Naive thymus-derived CD4-positive, alpha-beta T cell (primary cell): ENCODE measurements at places on chromosomes 1 and 21.
A peak's percentile ranks its signal among the peaks of the same experiment; 100 is the strongest.

- H3K4me1 ChIP-seq: no peaks in the 10 kb centered on the region
- H3K27ac ChIP-seq: no peak overlapping the region
- no peak overlapping the region for H3K4me3 ChIP-seq
- H3K27me3 ChIP-seq: no peaks in the 10 kb centered on the region
- peaks cover 5% of the 10 kb centered on the region for H3K36me3 ChIP-seq
These were observed 44.0 kb downstream of the EVA1C start for GRCh38 chr21:32456497-32456918.

GRCh38 chr21:42341776-42342542 is 8.8 kb downstream of the TFF2 start:
- no peaks in the 10 kb centered on the region for H3K36me3 ChIP-seq
- H3K27ac ChIP-seq: no peak overlapping the region
- H3K4me1 ChIP-seq: peaks cover 7% of the 10 kb centered on the region
- DNase-seq: no peak
- no peaks in the 10 kb centered on the region for H3K27me3 ChIP-seq

GRCh38 chr1:163331116-163331515 is 9.4 kb downstream of the NUF2 start:
- no peak for DNase-seq
- no peak overlapping the region for H3K4me3 ChIP-seq
- H3K36me3 ChIP-seq: no peaks in the 10 kb centered on the region
- H3K27ac ChIP-seq: no peak overlapping the region
- no peaks in the 10 kb centered on the region for H3K4me1 ChIP-seq
- H3K27me3 ChIP-seq: no peaks in the 10 kb centered on the region

DNA sequence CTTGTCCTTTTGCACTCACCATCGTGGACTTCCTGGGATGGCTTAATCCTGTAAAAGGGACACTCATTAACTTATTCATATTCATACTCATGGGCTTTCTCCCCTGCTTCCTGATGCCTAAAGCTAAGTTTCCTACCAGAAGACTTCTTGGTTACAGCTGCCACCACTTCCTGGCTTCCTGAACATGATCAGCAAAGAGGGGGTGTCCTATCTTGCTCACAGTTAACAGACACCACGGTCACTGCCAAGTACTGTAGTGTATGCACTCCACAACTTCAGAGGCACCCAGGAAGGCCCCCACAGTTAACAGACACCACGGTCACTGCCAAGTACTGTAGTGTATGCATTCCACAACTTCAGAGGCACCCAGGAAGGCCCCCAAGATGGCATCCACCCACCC is 177.8 kb downstream of the SIPA1L2 start:
- no peak overlapping the region for H3K27ac ChIP-seq
- H3K4me3 ChIP-seq: no peak overlapping the region
- H3K4me1 ChIP-seq: no peaks in the 10 kb centered on the region
- H3K36me3 ChIP-seq: no peaks in the 10 kb centered on the region
- DNase-seq: no peak

GRCh38 chr1:160257411-160258015 is 4.8 kb downstream of the DCAF8 start:
- peaks cover 25% of the 10 kb centered on the region for H3K4me1 ChIP-seq
- H3K27ac ChIP-seq: no peak overlapping the region
- H3K27me3 ChIP-seq: no peaks in the 10 kb centered on the region
- no peak overlapping the region for H3K4me3 ChIP-seq

- H3K36me3 ChIP-seq: no peaks in the 10 kb centered on the region
- H3K27ac ChIP-seq: no peak overlapping the region
- no peaks in the 10 kb centered on the region for H3K27me3 ChIP-seq
- no peaks in the 10 kb centered on the region for H3K4me1 ChIP-seq
These were observed 70.9 kb downstream of the WDR64 start for GRCh38 chr1:241722947-241723346.

DNA sequence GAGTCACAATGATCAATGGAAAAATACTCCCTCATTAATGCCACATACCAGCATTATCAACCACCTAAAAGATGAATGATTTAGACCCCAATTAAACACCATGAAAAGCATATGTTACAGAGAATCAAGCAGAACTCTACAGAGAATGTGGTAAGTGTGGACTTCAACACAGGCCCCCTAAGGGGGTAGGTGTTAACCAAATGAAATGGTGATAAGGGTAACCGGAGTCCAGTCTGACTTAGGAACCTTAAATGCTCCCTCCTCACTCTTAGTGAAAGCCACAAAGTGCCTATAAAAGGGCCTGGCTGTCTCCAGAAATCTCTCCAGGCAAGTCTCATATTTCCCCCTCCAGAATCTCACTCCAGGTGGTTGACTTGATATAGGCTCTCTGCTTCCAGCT is 149.2 kb upstream of the FOXD3 start:
- DNase-seq: no peak
- no peaks in the 10 kb centered on the region for H3K36me3 ChIP-seq
- H3K27ac ChIP-seq: no peak overlapping the region
- H3K4me3 ChIP-seq: no peak overlapping the region
- no peaks in the 10 kb centered on the region for H3K4me1 ChIP-seq

GRCh38 chr1:230303822-230304221 is 122.3 kb downstream of the PGBD5 start:
- H3K27me3 ChIP-seq: no peaks in the 10 kb centered on the region
- H3K4me3 ChIP-seq: no peak overlapping the region
- no peak for DNase-seq
- H3K27ac ChIP-seq: no peak overlapping the region
- H3K36me3 ChIP-seq: no peaks in the 10 kb centered on the region

DNA sequence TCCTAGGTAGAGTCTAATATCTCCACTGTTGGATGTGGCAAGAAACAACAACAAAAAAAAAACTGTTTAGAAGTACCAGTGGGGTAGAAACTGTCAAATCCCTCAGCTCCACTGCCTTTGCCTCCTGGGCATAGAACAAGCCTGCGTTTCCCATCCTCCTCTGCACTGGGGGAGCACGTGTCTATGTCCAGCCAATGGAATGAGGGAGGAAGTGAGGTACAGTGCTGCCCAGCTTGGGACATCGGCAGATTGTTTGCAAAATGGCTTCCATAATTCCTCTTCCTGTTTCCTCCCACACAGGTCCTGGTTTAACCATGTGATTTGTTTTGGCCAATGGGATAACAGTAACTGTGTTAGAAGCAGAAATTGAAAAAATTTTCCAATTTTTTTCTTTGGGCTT is 39.1 kb downstream of the PSMG1 start:
- H3K27ac ChIP-seq: no peak overlapping the region
- no peak overlapping the region for H3K4me3 ChIP-seq
- H3K4me1 ChIP-seq: no peaks in the 10 kb centered on the region
- H3K36me3 ChIP-seq: no peaks in the 10 kb centered on the region
- no peak for DNase-seq

- no peaks in the 10 kb centered on the region for H3K4me1 ChIP-seq
- H3K27ac ChIP-seq: no peak overlapping the region
- no peaks in the 10 kb centered on the region for H3K36me3 ChIP-seq
- no peaks in the 10 kb centered on the region for H3K27me3 ChIP-seq
- no peak overlapping the region for H3K4me3 ChIP-seq
- DNase-seq: no peak
These were observed 299.1 kb upstream of the DUSP10 start for GRCh38 chr1:222040955-222041354.

DNA sequence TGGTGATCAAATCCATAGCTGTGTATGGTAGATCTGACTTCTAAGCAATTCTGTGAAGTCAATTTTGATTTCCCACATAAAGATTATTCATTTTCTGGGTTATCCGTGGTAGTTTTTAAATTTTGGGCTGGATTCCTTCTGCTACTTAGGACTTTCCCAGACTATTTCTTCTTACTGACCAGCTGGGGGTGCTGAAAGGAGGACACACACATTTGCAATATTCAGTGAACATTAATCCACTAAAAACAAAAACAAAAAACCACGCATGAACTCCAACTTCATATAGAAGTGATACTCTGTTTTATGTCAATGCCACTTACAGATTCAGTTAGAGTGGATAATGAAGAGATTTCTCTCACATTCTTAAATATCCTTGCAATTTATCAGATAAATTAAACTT is 105.4 kb downstream of the KCTD3 start:
- H3K4me3 ChIP-seq: no peak overlapping the region
- H3K27me3 ChIP-seq: no peaks in the 10 kb centered on the region
- H3K4me1 ChIP-seq: no peaks in the 10 kb centered on the region
- no peak for DNase-seq

GRCh38 chr1:195590649-195591048 is 1017.6 kb downstream of the KCNT2 start:
- no peaks in the 10 kb centered on the region for H3K4me1 ChIP-seq
- H3K27me3 ChIP-seq: no peaks in the 10 kb centered on the region
- no peak overlapping the region for H3K27ac ChIP-seq
- DNase-seq: no peak

- no peak overlapping the region for H3K4me3 ChIP-seq
- H3K36me3 ChIP-seq: no peaks in the 10 kb centered on the region
- no peak for DNase-seq
- H3K27ac ChIP-seq: peak overlapping the region; percentile 96
- no peaks in the 10 kb centered on the region for H3K27me3 ChIP-seq
These were observed 3.4 kb downstream of the NEK7 start for GRCh38 chr1:198160222-198160621.

DNA sequence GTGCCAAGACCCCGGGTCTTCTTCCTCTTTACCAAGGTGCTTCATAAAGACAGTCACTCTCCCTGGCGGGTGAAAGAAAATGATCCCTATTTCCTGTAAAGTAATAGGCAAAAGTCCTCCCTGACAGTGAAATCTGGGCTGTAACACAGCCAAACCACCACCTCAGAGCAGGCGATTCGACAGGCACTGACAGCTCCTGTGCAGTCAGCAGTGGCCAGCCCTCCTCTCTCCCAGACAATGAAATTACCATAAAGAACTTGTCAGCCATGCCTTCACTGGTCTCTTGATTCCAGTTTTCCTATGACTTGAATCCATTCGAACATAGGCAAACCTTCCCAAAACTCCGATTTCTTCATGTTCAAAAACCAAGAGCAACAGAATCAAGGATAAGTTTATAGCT is 492.2 kb upstream of the DAB1 start:
- H3K27me3 ChIP-seq: no peaks in the 10 kb centered on the region
- H3K4me1 ChIP-seq: no peaks in the 10 kb centered on the region
- no peak overlapping the region for H3K27ac ChIP-seq

DNA sequence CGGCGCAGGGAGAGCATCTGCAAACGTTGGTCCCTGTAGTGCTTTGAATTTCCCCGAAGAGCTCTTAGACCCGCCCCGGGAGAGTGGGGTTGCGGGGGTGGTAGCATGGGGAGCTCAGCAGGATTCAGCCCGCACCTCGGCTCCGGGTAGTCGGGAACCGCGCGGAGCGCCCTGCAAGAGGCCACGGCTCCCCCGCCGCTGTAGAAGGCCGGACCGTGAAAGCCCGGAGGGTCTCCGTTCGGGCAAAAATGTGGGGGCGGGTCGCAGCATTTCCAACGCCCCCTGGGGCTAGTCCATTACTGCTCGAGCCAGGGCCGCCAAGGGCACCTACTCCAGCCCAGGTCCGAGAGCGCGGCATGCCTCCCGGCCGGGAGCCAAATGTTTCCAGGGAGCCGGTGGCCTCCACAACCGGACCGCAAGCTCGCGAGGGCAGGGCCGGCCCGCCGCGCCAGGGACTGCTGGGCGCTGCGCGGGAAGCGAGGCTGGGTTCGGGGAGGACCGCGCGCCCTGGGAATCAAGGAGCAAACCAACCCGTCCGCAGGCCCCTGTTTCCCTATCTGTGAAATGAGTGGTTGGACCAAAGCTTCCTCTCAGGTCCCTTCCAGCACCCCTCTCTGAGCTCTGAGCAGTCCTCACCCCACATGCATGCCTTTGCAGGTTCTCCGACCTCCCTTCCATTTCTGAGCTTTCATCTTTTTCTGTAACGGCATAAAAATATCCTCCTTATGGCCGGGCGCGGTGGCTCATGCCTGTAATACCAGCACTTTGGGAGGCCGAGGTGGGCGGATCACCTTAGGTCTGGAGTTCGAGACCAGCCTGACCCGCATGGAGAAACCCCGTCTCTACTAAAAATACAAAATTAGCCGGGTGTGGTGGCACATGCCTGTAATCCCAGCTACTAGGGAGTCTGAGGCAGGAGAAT is 775 bp upstream of the TMEM63A start:
- peaks cover 33% of the 10 kb centered on the region for H3K4me1 ChIP-seq
- no peaks in the 10 kb centered on the region for H3K27me3 ChIP-seq
- H3K36me3 ChIP-seq: peaks cover 20% of the 10 kb centered on the region
- DNase-seq: peak; percentile 30

DNA sequence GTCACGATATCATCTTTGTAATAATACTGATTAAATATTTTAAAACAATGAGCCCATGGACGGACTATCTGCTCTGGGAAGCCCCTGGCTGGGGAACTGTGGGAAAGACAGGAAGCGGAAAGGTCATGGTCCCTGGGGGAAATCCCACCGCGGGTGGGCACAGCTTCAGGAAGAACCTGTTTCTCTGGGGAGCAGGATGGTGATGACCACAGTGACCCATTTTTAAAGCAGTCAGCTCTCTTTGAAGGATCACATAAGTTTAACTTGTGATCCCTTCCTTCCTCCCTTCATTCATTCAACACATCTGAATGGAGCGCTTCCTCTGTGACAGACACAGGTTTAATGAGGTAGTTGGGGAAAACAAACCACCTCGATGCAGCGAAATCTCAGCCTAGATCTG is 73.0 kb downstream of the DHRS3 start:
- DNase-seq: no peak
- H3K36me3 ChIP-seq: no peaks in the 10 kb centered on the region
- H3K4me1 ChIP-seq: no peaks in the 10 kb centered on the region
- H3K27me3 ChIP-seq: no peaks in the 10 kb centered on the region
- no peak overlapping the region for H3K27ac ChIP-seq

DNA sequence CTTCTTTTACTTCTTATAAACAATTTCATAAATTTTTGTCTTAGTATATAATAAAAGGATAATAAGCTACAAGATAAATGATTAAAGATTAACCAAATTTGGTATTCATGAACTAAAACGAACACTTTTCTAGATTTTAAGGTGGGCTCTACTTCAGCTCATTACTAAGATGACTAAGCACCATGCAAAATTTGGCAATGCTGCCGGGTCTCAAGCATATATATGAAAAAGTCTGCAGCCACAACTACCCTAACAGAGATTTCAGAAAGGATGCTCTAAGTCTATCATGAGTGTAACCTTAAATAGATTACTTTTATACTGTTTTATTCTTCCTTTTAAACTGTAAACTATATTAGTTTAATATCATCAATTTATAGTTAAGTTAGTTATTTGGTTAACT is 47.8 kb downstream of the BRWD1 start:
- H3K36me3 ChIP-seq: peaks cover 10% of the 10 kb centered on the region
- DNase-seq: no peak
- H3K27me3 ChIP-seq: no peaks in the 10 kb centered on the region
- H3K4me3 ChIP-seq: no peak overlapping the region

GRCh38 chr1:223437151-223437550 is 43.9 kb downstream of the CCDC185 start:
- no peak overlapping the region for H3K27ac ChIP-seq
- no peak for DNase-seq
- H3K4me3 ChIP-seq: no peak overlapping the region
- H3K27me3 ChIP-seq: no peaks in the 10 kb centered on the region
- H3K36me3 ChIP-seq: no peaks in the 10 kb centered on the region

GRCh38 chr1:77762072-77762476 is 2.4 kb upstream of the USP33 start:
- H3K4me3 ChIP-seq: no peak overlapping the region
- H3K36me3 ChIP-seq: no peaks in the 10 kb centered on the region
- no peak for DNase-seq
- no peaks in the 10 kb centered on the region for H3K27me3 ChIP-seq
- peaks cover 16% of the 10 kb centered on the region for H3K4me1 ChIP-seq

- peak overlapping the region; percentile 69 for H3K4me3 ChIP-seq
- peak overlapping the region; percentile 86 for H3K27ac ChIP-seq
- DNase-seq: no peak
- no peaks in the 10 kb centered on the region for H3K27me3 ChIP-seq
- peaks cover 10% of the 10 kb centered on the region for H3K36me3 ChIP-seq
- peaks cover 36% of the 10 kb centered on the region for H3K4me1 ChIP-seq
These were observed 686 bp upstream of the ZNF281 start for GRCh38 chr1:200410566-200410878.
